ENCODE measurements at places on chromosomes 2 and 18. TPM values are rescaled to one million over a fixed set of nuclear protein-coding genes. Genes with fewer than 3 reads are reported as not detected.
A peak's percentile ranks its signal among the peaks of the same experiment; 100 is the strongest.

- no peak for DNase-seq
These were observed 63.0 kb downstream of the DYSF start for GRCh38 chr2:71516253-71516888.

DNA sequence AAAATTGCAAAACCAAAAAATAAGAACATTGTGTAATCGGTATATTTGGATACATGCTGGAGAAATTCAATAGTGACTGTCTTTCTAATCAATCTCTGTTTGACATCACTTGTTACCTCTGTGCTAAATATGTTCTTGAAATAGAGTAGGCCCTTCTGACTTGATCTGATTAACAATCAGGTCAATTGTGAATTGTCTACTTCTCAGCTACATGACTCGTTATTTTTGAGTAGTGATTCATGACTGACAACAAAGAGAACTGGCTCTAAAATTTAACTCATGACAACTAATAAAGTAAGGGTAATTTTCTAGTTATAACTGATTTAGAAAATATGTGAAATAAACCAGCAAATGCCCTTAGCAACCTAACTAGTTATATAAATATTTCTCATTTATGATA is 312.1 kb downstream of the TMX3 start:
- DNase-seq = no peak

GRCh38 chr18:2091937-2092336 is 479.4 kb downstream of the METTL4 start:
- no peak for DNase-seq

DNA sequence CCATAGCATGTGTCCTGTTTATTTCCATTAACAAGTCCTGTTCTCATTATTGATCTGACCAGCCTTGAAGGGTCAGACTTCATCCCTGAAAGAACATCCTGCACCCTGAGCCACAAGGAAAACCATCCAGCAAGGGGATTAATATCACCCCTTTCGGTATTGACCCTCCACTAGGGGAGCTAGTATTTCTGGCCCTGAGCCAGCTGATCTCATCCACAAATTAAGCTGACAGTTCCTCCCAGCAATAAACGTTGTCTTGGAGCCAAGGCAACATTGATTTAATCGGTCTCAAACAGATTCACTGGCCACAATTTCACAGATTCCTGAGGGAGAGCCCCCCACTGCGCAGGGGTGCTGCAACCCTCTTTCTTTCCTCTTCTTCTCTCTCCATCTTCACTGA is 353.1 kb upstream of the FANCL start:
- DNase-seq = no peak

DNA sequence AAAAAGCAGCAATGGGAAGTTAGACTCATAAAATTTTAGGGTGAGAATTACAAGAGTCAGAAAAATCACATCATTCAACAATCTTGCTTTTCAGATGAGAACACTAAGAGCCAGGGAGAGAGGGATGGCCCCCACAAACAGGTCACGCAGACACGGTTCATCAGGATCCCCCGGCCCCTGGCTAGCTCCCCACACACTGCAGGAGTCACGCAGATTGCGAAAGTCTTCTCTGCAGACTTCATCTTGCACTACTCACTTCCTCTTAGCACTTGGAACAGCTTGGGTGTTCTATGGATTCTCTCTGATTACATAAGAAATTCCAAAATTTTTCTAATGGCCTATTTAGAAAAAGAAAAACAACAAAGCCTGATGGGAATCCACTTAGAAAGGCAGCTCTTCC is 21.6 kb upstream of the SULT1C2 start:
- no peak for DNase-seq

DNA sequence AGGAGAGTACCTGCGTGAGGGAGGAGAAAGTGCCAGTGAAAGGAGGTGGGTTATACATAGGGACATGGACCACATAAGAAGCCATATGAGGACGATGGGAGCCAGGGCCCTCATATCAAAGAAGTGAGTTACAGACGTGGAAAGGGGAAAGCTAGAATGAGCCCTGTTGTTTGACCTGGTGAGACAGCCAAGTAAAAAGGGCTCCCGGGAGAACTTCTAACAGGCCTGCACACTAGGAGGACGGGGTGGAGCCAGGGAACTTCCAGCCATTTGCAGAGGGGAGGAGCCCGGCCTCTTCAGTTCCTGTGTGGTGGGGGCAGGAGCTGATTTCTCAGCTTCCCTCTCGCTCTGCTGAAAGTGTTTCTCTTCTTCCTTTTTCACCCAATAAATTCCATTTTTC is 84.1 kb upstream of the SLC66A3 start:
- peak; percentile 27 for DNase-seq

The LYG2 gene
- not detected for total RNA-seq

DNA sequence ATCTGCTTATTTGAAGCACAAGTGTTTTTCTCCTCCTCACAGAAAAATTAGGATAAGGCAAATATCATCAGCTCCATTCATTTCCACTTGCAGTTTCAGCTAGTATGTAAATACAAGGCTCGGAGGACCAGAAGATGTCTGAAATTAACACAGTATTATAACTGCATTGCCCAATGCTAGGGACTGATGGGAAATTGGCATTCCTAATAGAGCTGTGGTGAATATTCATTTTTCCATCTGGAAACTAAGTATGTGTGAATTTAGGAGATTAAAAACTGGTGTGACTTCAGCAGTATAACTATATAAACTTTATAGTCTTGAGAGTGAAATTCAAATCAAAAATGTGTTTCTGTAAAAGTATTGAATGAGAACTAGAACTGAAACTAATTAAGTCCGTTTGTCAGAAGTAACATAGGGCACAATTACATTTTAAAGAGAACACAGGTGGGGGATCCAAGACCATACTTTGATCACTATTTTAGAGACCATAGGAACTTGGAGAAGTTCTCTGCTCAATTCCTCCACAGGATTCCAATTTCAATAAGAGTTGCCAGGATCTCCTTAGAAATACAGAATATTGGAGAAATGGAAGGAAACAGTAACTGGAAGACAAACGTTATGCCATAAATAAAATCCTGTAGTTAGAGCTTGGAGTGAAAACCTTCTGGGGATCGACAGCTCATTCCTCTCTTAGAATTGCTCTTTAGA is 12.1 kb upstream of the ITGA6 start:
- DNase-seq = no peak
